Frontal cortex (tissue), 4 donors: ENCODE measurements at places on chromosomes 5 and 9. TPM values are rescaled to one million over a fixed set of nuclear protein-coding genes. Genes with fewer than 3 reads are reported as not detected.

DNA sequence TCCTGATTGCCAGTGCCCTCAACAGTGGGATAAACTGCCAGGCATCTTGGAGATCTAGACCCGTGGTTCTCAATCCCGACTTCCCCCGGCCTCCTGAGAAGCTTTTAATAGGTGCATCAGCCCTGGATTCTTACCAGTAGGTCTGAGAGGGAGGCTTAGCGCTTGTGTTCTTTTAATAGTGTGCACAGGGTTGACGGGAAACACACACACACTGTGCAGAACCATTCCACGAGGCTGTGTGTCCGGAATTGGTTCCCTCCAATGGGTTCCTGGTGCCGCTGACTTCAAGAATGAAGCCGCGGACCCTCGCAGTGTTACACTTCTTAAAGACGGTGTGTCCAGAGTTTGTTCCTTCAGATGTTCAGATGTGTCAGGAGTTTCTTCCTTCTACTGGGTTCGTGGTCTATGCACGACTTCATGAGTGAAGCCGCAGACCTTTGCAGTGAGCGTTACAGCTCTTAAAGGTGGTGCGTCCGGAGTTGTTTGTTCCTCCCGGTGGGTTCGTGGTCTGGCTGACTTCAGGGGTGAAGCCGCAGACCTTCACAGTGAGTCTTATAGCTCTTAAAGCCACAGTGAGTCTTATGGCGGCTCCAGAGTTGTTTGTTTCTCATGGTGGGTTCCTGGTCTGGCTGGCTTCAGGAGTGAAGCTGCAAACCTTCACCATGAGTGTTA, 46.6 kb upstream of the PRSS3 start:
- no peak for DNase-seq

GRCh38 chr9:89277043-89277442, 34.0 kb upstream of the CKS2 start:
- no peak for DNase-seq

DNA sequence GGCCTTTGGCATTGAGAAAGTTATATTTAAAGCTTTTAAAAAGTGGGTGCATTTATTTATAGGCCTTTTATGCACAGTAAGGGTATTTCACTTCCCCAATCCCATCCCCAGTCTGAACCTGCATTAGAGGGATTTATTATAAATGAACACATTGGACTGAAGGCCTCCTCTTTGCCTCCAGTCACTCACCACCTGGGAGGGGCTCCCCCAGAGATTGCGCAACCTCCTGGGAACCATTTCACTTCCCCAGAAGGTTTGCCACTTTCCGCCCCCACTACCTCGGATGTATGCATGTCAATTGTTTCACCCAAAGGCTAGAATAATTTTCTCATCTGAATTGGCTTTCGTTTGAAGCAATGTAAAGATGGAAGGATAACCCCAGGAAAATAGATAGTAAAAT, 29.8 kb upstream of the VCAN start:
- DNase-seq, result no peak

LHX2 gene
- 73.0 TPM for total RNA-seq

SHISAL2B gene
- not detected for total RNA-seq

- no peak for DNase-seq
Measured at GRCh38 chr9:124180557-124180956, 77.2 kb upstream of the NEK6 start.

- DNase-seq, result no peak
Measured at GRCh38 chr5:81397176-81397575, 3.2 kb upstream of the ACOT12 start.

DAB2 gene
- 8.6 TPM for total RNA-seq

THG1L gene
- 22.8 TPM for total RNA-seq
